Stimulated activated CD8-positive, alpha-beta memory T cell treated with anti-CD3 and anti-CD28 coated beads, Interleukin-7, amount 100 ng/mL, for 1 hour (primary cell): ENCODE measurements at places on chromosomes 4 and X.

DNA sequence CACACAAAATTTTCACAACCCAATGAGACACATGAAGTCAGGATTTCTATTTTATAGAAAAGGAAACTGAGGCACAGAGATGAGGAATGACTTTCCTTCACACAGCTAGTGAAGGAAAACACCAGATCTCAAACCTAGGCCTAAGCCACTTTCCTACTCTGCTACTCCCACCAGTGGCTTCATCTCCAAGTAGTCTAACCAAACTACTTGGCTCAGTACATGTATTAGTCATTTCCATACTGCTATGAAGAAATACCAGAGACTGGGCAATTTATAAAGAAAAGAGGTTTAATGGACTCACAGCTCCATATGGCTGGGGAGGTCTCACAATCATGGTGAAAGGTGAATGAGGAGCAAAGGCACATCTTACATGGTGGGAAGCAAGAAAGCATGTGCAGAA is 196.6 kb downstream of the EVC2 start:
- DNase-seq = no peak

DNA sequence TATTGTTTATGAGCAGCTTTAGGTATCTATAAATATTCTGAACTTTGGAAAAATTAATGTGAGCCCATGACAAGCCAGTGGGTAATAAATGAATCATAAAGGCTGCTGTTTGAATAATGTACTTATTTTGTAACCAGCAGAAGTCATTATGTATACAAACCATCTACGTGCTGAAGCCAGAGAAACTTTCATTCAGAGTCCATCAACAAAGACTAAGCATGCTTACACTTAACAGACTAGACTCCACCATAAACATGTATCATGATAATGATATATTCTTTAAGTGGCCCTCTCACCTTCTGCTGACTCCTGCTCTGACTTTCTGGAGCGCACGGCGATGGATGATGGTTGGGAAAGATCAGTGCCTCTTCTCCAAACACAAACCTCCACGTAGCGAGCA is 72.0 kb downstream of the SMARCA5 start:
- no peak for DNase-seq

DNA sequence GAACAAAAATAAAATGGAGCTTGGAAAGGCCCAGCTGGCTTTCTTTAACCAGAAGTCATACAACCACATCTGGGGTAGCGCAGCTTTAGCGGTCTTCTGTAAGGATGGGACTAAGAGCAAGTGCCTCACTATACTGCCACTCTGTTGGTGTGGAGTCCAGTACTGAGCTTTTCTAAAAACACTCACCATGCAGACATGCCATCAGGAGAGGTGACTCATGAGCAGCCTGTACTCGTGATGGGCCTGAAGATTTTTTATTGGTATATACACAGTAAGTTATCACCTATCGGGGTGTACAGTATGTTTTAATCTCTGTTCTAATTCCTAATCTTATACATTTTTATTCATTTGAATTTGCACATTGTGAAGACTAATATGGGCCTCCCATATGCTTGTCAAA is 9.6 kb downstream of the PPP3CA start:
- DNase-seq = no peak

DNA sequence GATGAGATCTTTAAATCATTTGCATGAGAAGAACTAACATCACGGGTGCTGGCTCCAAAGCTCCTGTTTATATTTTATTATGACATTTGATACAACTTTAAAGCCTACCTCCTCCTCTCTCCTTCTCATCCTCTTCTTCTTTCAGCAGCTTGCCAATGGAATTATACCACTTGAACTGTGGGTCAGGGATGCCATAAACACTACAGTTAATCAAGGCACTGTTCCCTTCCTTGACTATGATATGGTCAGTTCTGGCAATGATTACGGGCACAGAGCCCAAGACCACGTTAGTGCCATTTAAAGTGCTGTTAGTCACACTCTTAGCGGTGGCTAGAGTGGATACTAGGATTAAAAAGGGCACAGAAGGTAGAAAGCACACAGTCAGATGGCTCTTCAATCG is 20.7 kb downstream of the MFAP3L start:
- DNase-seq = no peak

DNA sequence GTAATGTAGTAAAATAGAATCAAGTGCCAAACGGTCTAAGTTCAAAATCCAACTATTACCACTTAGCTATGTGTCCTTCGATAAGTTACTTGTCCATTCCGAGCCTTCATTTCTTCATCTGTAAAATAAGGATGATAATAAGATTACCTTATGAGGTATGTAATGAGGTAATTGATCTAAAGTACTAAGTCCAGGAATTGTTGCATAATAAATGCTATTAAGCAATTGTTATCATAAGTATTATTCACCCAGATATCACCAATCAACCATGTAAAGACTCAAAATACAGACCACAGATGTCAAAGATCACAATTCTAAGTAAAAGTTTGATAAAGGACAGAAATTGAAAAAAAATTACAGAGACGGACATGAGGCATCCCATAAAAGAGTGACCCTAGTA is 168.4 kb upstream of the POU3F4 start:
- no peak for DNase-seq

DNA sequence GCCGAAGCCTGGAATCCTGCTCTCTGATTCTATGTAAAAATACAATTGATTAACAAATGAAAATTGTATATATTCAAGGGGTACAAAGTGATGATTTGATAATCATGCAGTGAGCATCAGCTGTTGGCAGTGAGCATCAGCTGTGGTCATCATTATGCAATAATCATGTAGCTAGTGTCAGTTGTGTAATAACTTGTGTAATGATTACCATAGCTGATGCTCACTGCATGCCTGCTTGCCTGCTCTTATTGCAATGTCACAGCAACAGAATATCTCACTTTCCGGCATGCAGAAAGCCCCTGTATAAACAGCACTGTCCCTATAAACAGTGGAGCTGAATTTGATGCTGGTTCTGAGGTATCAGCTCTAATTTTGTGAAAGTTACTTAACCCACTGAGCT is 46.8 kb downstream of the SULT1B1 start:
- no peak for DNase-seq

DNA sequence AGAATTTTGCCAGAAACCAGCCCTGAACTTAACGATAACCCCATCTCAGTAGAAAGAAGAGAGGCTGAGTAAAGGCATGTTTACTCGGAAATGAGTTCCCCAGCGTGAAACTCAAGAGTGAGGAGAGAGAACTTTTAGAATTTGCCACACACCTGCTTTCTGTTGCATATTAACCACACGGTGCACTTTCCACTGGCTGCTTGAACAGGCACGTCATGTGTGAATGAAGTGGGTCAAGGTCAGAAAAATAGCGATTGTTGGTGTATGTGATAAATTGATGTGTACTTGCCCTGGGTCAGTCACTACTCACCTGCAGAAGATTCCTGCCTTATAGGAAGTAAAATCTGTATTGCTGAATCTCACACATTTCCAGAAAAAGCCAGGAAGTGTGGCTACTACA is 395.7 kb downstream of the TRIML1 start:
- no peak for DNase-seq

DNA sequence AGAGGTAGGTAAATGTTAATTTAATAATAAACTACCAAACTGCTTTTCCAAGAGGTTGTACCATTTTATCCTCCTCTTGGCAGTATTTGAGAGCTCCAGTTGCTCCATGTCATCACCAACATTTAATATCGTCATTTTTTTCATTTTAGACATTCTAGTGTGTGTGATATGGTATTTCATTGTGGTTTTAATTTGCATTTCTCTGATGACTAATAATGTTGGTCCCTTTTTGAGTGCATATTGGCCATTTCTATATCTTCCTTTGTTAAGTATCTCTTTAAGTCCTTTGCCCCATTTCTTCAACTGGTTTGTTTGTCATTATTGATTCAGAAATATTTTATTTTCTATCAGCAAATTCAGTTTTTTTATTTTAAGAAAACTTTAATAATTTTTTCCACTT is 88.8 kb downstream of the MAPK10 start:
- DNase-seq = no peak

DNA sequence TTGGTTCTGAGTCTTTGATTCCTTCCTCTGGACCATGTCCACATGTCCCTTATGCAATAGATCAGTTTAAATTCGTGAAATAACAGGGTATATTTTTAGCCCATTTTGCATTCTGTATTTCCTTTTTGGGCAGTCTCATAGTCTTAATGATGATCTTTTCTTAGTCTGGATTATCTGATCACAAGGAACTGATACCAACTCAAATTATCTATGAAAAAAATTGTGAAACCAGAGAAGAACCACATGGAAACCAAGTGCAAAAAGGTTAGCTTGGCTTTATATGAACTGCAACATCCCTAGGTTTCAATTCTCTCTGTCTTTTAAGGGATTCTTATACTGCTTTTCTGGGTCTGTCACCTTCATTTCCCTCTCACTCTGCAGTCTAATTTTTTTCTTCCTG is 608.6 kb upstream of the AADAT start:
- DNase-seq = no peak

DNA sequence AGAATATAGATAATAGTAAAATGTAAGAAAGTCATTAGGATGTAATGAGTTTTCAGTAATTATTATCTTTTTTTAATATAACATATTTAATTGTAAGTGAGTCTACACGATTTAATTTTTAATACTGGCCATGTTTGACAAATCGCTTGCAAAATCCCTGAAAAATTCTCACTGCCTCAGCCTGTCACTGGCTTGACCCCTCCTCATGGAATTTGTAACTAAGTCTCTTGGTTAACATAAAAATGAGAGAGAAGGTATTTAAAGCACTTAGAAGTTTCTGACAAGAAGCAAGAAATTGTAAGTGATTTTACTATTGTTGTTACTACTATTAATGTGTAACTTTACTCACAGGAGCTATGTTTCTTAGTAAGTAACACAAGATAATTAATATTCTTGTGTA is 237.9 kb upstream of the GK2 start:
- no peak for DNase-seq

- no peak for DNase-seq
These were observed 109.6 kb upstream of the ANK2 start for GRCh38 chr4:112939901-112940300.

GRCh38 chrX:124256216-124256615 is 76.2 kb upstream of the TEX13D start:
- no peak for DNase-seq

DNA sequence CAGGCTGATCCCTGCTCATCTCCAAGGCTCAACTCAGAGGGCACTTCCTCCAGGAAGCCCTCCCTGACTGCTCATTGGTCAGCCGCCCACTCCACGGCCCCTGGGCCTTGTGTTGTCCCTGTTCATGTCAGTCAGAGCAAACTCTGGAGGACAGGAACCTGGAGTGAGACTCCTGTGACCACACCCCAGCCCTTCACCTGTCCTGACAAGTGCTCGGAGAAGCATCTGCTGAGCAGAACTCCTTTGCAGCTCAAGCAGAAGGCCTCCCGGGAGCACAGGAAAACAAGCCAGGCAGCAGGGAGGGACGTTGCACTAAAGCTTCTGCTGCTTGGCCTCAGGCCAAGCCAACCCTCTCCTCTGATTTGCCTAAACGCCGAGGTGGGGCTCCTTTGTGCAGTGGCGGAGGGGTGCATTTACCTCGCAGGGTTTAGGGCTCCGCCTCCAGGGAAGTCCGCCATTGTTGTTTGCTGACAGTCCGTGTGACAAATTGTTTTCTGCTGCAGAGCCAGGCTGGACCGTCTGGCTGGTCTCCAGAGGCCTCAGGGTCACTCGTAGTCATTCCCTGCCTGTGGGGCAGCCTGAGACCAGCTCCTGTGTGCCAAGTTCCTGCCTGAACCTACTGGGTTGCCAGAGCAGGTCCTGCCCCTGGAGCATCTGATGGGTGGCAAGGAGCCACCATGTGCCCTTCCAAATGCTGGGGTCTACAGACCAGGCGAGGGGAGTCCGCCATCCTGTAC is 61.8 kb downstream of the C4orf50 start:
- no peak for DNase-seq

- no peak for DNase-seq
These were observed 75.2 kb downstream of the PSAPL1 start for GRCh38 chr4:7359400-7360062.

GRCh38 chrX:123869488-123869887 is 9.6 kb downstream of the XIAP start:
- no peak for DNase-seq

DNA sequence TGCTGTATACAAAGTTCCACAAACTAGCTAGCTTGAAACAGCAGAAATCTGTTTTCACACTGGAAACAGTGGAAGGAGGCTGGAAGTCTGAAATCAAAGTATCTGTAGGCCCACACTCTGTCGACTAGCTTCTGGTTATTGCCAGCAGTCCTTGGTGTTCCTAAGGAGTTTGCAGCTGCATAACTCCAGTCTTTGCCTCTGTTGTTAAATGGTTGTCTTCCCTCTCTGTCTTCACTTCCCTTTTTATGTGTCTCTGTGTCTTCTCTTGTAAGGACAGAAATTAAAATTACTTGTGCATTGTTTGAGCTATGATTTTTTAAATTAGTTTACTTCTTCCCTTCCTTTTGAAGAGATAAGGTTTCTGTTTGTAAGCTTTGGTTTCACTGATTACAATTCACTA is 8.2 kb downstream of the MTHFD2L start:
- DNase-seq = no peak

GRCh38 chr4:173091362-173091761 is 77.2 kb upstream of the GALNT7 start:
- DNase-seq = no peak

- DNase-seq = no peak
These were observed 917.8 kb downstream of the ADGRL3 start for GRCh38 chr4:62117886-62118285.

GRCh38 chrX:71107762-71108360 is 1.3 kb upstream of the CXorf65 start:
- no peak for DNase-seq

DNA sequence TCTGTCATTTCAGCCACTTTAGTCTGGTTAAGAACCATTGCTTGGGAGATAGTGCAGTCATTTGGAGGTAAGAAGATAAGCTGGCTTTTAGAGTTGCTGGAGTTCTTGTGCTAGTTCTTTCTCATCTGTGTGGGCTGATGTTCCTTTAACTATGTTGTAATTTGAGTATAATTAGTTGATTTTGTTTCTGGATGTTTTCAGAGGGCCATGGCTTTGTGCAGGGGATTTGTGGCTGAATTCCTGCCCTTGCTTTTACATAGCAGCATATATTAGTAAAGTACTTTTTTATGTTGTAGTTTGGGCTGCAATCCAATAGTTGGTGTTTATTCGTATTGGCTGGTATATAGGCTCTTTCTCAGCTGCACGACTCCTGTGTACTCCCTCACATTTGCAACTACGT is 339.6 kb downstream of the ANKRD50 start:
- DNase-seq = no peak

DNA sequence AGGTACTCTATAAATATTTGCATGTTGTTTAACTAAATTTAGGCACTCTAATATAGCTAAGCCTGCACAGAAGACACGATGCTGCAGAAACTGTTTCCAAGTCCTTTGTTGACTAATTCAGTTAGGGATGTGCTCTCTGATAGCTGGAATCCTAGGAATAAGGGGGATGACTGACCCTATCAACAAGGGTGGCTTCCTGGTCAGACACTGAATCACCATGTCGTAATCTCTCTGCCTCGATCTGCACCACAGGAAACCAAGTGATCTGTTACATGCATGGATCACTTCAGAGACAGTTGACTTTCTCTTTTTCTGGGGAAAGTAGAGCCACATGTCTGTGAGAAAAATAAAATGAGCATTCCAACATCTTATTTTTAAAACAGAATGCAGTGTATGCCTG is 169.1 kb downstream of the GUCY2F start:
- DNase-seq = no peak
